ENCODE measurements at places on chromosomes 16 and 17. TPM values are rescaled to one million over a fixed set of nuclear protein-coding genes. Genes with fewer than 3 reads are reported as not detected.

GRCh38 chr17:68623811-68624210 is 22.6 kb upstream of the FAM20A start:
- no peak for DNase-seq

DNA sequence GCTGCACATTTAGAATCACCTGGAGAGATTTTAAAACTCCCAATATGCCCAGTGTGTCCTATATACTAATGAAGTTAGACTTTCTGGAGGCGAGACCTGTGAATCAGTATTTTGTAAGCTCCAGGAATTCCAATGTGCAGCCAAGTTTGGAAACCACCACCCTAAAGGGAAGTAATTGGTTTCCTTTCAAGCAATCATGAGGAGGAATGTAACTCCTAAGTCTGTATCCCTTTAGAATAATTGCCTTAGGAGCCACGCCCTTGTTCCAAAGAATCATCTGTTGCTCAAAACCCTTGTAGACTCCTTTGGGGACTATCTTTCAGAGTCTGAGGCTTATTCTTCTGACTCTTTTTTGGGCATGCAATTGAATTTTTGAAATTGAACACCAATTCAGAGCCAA is 84.4 kb downstream of the DNAH9 start:
- DNase-seq = no peak

The PDE6G gene
- not detected for total RNA-seq

- DNase-seq = no peak
These were observed 9.0 kb upstream of the ARHGAP27 start for GRCh38 chr17:45441526-45442310.

The HOXB5 gene
- 0.20 TPM for total RNA-seq

The CD300LG gene
- 0.16 TPM for total RNA-seq

GRCh38 chr16:11738742-11739544 is 3.7 kb downstream of the TXNDC11 start:
- no peak for DNase-seq

DNA sequence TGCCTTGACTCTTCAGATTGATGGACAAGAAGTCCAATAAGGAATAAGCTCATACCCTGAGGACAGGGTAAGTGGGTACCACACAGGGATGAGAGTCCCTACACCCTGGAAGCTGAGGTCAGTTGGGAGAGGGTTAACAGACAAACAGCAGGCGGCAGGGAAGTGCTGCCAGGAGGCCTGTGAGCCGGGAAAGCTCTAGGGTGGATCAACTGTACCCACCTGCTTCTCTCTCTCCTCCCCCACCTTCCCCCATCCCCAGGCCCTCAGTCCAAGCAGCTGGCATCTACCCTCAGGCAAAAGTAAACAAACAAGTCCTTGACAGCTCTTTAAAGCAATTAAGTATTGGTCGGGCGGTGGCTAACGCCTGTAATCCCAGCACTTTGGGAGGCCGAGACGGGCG is 20.7 kb upstream of the MYLK3 start:
- no peak for DNase-seq

DNA sequence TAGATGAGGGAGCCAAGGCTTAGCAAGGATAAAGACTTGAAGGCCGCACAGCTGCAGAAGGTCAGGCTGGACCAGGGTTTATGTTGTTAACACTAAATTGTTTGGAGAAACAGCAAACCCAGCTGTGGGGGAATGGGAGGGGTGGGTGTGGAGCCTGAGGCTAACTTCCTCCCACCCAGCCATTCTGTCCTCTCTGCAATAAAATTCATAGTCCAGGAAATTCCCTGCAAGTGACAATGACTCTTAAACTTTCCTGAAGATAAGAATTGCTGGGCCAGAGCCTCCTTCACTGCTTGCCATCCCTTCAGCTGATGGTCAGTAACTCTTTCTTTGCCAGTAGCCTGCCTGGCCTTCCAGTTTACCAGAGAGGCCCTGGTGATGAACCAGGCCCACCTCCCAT is 19.4 kb upstream of the ATP5MC1 start:
- DNase-seq = no peak

The ZP2 gene
- not detected for total RNA-seq

The NTN1 gene
- total RNA-seq = 4.3 TPM

The SLX1A gene
- 9.0 TPM for total RNA-seq

DNA sequence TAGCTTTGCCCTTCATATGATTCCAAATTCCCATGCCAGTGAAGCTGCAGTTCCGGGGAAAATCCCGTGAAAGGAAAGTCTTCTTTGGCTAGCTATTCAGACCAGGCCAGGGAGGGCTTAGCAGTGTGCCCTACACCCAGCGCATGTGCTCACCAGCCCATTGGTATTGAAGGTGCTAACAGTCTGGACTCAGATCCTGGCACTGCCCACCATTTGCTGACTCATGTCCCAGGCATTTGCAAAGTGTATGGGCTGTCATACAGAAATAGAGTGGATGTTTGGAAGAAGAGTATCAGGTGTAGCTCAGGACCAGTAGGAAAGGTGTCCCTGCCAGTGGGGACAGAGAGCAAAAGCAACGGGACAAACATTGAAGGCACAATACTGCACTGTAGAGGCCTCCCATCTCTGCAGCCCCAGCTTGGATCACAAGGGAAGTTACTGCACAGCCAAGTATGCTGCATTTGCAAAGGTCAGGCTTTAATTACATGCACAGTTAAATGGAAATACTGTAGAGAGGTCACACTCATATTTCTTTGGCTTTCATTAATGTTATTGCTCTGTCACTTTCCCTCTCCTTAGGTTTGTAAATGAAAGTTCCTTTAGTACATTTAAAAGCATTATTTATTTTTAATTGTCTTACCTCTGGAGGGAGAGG is 220.0 kb downstream of the IRX3 start:
- no peak for DNase-seq

The KCTD2 gene
- 8.6 TPM for total RNA-seq

DNA sequence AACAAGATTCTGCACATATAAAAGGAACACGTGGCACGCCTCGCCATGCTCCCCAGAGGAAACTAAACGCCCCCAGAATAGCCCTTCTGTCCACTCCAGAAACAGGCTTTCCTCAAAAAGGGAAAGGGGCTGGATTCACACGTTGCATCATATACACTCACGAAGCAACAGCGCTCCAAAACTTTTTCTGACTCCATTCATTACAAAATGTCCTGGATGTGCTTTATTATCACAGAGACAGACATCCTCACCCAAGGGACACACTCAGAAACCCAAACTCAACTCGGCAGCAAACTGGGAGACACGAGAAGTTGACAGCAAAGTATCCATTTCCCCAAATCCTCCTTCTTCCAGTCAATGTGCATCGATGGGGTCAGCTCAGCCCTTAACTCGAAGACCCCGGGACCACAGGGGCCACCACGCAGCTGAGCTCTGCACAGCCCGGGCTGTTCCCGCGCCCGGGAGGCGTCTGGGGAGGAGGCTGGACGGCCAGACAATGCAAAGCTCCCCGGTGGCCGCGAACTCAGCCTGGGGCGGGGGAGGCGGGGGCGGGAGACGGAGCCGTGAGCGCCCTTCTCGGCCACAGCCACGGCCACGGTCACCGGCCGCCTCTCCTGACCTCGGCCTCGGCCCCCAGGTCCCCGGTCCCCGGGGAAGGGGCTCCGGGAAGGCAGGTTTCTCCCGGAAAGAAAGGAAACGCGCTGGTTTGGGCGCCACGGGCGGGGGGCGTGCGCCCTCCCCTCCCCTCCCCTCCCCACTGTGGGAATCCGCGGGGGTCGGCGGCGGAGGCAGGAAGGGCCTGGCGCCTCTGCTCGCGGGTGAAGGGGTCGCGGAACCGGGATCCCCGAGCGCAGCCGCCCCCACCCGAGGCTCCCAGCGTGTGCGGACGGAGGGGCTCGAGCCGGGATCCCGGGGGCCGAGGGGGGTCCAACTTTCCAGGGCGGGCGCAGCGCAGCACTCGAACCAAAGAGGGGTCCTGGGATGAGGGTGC is 1.2 kb downstream of the NXN start:
- DNase-seq = peak; percentile 87

DNA sequence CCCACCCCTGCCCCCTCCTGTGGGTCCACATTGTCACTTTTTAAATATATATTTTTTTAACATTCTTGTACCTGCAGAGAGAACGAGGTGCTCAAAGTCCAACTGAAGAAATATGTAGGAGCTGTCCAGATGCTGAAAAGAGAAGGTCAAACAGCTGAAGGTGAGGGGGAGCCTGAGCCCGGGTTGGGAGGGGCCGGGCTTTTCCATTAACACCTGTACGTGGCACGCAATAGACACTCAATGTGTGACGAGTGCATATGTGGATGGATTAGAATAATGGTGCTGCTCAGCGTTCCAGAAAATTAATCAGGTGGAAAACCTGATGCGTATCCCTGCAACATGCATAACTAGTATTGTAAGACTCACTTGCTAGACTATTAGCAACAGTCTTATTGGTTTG is 223.0 kb downstream of the SNX29 start:
- no peak for DNase-seq

- no peak for DNase-seq
These were observed 219.7 kb upstream of the SDK2 start for GRCh38 chr17:73863761-73864535.

DNA sequence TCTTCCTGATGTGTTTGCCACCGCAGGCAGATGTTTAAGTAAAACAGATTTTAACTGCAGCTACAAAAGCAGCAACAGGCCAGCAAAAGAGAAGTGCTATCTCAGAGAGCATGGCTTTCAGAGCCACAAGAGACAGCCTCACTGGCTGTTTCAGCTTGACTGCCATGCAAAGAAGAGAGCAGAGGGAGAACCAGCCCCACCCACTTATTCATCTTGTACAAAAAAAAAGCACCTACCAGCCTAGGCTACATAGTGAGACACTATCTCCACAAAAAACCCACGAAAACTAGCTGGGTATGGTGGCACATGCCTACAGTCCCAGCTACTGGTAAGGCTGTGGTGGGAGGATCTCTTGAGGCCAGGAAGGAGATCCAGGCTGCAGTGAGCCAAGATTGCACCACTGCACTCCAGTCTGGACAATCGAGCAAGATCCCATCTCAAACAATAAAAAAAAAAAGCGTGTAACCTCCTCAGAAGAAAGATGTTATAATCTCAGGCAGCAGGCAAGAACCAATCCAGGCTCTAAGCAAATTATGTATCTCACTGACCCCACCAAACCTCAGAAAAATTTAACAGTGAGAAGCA is 30.0 kb downstream of the STH start:
- DNase-seq = no peak

- DNase-seq = no peak
These were observed 1.1 kb upstream of the YBX2 start for GRCh38 chr17:7295230-7296180.

- DNase-seq = no peak
These were observed 244.1 kb downstream of the CEP112 start for GRCh38 chr17:65947831-65948230.

DNA sequence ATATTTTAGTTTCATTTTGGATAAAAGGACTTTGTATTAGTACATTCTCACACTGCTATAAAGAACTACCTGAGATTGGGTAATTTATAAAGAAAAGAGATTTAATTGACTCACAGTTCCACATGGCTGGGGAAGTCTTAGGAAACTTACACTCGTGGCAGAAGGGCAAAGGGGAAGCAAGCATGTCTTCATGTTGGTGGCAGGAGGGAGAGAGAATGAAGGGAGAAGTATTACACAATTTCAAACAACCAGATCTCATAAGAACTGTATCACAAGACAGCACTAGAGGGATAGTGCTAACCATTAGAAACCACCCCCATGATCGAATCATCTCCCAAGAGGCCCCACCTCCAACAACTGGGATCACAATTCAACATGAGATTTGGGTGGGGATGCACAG is 142.9 kb downstream of the USP31 start:
- DNase-seq = no peak

The ABCA9 gene
- total RNA-seq = 4.5 TPM

DNA sequence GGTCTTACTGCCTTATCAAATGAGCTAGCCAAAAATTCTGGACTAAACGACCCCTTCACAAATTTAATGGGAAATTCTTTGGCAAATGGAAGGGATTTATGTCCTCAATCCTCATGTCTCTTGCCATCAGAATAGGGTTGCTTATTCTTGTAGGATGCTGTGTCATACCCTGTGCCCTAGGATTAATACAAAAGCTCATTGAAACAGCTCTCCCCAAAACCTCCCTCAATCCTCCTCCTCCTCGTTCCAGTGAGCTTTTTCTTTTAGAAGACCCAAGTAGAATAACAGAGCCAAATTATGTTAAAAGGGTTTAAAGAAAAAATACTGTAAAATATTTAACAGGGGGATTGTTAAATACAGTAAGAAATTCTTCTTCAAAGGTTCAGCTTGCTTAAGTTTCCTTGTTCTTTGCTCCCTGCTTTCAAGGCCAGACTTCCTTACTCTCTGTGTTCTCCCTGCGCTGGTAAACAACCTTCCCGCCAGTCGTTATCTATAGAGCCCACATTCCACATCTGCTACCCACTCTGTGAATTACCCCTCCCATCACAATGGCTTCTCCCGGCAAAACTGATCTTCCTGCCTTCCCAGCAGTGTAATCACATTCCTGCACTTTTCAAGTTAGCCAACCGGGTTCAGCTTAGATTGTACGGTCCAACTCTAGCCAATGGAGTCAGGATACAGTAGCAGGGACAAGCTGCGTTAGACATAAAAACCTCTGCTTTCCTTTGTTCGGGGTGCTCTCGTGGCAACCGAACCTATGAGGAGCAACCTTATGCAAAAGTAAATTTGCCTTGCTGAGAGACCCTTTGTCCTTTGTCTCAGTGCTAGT is 9.7 kb downstream of the HPR start:
- peak; percentile 16 for DNase-seq
